ENCODE measurements at places on chromosomes 3 and 15.

- DNase-seq: no peak
Measured at GRCh38 chr3:19744047-19744446, 190.0 kb downstream of the EFHB start.

- no peak for DNase-seq
Measured at GRCh38 chr3:43525941-43526607, 95.7 kb downstream of the ANO10 start.

DNA sequence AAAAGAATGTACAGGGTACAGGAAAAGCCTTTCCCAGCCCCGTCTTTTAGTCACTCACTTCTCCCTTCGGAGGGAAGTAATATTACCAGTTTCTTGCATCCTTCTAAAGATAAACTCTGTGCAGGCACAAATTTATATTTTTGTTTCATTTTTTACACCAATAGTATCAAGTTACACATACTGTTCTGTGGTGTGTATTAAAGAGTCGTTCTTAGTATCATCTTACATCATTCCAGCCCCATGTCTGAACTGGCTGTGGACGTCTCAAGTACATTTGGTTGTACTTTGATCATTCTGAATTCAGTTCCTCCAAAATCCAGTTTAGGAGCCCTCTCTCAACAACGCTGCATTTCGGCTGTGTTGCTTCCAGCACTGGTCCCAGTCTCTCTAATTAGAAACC, 68.7 kb downstream of the LMLN start:
- no peak for DNase-seq

GRCh38 chr3:105837143-105837740, 31.6 kb downstream of the CBLB start:
- no peak for DNase-seq

GRCh38 chr3:156729460-156730179, 55.2 kb downstream of the TIPARP start:
- no peak for DNase-seq

DNA sequence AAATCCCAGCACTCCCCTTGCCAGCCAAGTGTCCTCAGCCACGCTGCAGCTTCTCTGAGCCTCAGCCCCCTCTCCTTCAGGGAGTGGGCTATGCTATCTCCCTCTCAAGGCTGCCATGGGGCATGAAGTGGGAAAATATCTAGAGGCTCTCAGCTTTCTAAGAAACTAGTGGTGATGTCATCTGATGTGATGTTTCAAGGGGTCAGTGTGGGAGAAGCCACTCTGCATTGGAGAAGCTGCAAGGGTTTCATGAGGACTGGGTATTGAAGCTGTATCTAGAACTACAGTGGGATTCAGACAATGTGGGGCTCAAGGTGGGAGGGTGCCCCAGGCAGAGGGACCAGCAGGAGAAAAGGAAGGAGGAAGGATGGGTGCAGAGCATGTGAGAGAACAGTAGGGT, 210.2 kb downstream of the TLE3 start:
- no peak for DNase-seq

DNA sequence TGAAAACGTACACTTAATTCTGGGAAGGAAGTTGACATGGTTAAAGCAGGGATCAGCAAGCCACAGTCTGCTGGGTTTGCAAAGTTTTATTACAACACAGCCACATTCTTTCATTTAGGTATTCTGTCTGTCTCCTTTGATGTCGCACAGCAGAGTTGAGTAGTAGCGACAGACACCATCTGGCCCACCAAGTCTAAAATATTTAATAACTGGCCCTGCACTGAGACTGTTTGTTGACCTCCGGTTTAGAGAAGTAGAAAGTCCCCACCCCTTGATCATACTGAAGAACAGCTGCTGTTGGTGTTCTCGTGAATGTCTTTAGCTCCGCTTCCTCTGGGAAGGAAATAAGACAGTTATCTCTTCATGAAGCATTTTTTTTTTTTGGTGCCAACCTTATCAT, 66.2 kb downstream of the MCTP2 start:
- DNase-seq: no peak

GRCh38 chr15:31856581-31856980, 173.7 kb upstream of the CHRNA7 start:
- DNase-seq: no peak

GRCh38 chr3:151751161-151751560, 17.4 kb downstream of the AADACL2 start:
- DNase-seq: no peak

DNA sequence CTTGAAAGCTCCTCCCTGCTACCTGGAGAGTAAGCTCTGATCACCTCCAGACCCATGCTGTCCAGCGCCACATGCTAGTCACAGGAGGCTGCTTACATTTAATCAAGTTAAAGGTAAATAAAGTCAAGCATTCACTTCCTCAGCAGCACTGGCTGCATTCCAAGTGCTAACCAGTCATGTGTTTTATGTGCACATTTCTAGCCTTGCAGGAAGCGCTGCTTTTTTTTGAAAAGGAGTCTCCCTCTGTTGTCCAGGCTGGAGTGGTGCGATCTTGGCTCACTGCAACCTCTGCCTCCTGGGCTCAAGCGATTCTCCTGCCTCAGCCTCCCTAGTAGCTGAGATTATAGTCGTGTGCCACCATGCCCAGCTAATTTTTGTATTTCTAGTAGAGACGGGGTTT, 279.2 kb downstream of the GABRG3 start:
- peak; percentile 17 for DNase-seq

DNA sequence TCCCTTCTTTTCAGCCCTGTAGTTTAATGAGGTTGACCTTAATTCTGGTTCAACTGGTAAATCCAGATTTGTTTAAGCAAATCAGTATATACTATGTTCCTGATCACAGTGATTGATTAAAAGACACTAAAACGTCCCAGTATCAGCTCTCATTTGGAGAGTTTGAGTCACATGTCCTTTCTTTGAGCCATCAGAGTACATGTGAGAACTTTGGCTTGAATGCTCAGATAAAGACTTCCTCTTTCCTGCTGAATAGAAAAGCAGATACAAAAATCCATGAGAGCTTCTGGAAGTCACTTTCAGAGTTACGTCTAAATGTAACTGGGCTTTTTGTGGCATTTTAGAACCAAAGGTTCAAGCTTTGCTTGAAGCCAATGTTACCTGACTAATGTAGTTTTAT, 341.8 kb upstream of the SATB1 start:
- DNase-seq: no peak

DNA sequence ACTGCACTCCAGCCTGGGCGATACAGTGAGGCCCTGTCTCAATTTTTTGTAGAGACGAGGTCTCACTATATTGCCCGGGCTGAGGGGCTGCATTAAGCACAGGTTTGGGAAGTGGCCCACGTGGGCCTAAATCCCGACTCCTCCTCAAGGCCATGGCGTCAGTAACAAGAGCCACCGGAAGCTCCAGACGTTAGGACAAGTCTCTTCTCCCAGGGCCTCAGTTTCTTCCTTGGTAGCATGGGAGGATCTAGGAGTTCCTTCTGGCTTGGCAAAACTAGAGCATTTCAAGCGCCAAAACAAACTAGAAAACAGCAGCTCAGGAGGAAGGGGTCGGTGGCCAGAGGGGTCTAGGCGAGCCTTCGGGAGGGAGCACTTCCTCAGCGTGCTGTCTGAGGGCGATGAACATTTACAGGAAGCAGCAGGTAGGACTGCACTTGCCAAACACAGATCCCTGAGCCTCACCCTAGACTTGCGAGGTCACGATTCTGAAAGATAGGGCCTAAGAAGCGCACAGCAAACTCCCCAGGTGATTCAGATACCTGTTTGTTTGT, 536 bp downstream of the SNAPC5 start:
- DNase-seq: no peak

DNA sequence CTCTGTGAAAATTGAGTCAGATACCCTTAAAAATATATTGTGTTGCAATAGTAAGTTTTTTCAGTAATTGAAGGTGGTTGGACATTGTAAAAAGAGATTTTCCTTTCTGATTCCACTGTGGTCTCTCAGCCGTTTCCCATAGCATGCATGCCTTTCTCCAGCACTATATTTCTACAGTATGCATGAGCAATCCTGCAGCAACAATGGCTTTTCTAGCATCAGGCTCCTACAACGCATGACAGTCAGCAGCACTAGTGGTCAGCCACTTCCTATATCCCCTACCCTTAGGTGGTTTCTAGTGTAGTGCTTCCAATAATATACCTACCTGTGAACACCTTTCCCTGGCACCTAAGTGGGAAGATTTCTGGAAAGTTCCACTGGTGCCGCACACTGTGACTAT, 55.4 kb upstream of the SNRPN start:
- DNase-seq: no peak

DNA sequence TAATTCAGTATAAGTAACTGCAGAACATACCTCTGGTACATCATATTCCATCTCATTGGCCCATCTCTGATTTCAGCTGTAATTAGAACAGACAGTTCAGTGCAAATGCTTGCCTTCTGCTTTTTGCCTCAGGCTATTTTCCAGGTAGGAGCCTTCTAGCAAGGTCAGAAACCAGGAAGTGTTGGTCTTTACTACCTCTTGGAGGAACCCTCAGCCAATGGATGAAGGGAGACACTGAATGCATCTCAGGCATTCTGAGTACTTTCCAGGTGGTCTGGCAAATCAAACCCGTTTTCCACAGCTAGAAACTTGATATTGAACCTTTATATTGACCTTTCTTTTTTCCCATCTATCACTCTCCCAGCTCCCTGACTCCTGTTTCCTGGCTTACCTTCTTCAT, 348.5 kb upstream of the SOX2 start:
- no peak for DNase-seq

DNA sequence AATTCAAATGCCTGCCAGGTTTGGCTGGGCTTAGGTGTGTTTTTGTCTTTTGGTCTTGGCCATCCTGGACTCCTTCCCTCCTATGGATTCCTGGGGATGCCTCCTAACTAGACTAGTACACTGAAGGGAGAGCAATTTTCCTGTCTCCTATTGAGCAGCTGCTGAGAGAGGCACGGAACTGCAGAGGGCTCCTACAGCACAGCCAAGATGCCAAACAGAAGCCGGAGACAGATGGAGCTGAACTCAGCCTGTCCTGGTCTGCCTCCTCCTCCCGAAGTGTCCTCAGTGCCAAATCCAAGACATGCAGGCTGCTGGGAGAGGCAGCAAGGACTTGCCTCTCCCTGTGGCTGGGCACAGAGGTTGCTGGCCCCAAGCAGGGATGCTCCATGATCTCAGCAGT, 256.6 kb upstream of the PROK2 start:
- no peak for DNase-seq

DNA sequence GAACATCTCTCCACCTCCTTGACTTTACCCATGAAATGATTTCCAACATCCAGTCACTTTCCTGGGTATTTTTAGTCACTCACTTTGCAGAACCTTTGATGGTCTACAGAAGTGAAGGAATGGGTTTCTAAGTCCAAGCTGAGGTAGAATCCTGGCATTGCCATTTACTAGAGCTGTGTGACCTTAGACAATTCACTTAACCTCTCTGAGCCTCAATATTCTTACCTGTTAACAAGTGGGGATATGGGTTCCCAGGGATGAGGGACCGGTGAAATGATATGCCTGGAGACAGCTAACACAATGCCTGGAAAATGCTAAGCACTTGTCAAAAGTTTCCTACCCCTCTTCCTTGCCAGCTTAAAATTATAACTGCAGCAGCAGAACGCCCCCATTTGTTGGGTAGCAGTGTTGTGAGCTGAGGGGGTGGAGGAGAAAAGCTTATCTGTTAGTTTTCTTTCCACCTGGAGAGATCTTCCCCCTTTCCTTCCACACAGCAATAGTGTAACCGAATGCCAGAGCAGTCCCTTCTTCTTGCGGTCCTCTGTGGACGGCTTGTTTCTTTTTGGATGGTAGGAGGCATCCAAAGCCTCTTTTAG, 319.2 kb upstream of the LRRFIP2 start:
- no peak for DNase-seq

- DNase-seq: no peak
Measured at GRCh38 chr3:77800893-77801292, 761.0 kb downstream of the ROBO2 start.

GRCh38 chr3:99625237-99625622, 13.2 kb upstream of the COL8A1 start:
- no peak for DNase-seq

DNA sequence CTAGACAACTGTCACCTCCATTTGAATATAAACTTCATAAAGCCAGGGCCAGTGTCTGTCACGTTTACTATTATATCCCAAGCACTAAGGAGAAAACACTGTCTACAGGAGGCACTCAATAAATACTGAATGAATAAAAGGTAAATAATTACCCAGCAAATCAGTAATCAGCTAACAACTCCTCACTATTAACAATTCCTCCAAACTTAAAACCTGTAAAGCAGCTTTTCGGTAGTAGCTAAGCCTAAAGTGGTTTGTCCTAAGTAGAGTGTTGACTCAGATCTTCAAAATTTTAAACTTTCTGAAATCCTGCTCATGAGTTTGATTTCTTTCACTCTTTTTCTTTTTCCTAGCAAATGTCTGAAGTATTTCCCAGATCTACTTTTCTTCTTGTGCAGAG, 39.9 kb downstream of the C3orf80 start:
- DNase-seq: peak; percentile 34

DNA sequence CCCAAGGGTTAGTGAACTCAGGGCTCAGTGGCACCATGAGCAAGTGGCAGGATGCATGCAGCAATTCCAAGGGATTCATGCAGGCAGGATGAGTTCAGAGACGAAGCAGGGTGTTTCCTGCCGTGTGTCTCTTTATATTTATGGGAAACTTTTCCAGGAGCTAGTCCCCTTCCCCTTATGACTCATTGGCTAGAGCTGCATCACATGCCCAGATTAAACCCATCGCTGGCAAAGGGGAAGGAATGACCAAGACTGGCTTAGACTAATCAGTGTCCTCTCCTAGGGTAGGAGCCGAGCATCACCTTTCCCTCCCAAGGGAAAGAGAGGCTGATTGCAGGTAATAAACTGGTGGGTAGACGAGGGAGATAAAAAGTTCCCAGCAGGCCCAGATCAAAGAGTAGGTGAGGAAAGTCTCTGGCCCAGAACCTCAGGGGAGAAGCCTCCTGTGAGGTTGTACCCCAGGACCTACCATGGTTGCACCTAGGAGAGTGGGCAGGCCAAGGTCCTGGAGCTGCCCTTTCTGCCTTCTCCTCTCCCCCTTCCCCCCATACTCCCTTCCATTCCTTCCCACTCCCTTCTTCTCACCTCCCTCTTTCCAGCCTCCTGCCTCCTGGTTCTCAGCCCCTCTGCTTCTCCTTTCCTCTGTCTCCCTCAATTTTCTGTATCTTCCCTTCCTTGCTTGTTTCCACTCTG, 67.8 kb upstream of the ITGA11 start:
- DNase-seq: no peak

DNA sequence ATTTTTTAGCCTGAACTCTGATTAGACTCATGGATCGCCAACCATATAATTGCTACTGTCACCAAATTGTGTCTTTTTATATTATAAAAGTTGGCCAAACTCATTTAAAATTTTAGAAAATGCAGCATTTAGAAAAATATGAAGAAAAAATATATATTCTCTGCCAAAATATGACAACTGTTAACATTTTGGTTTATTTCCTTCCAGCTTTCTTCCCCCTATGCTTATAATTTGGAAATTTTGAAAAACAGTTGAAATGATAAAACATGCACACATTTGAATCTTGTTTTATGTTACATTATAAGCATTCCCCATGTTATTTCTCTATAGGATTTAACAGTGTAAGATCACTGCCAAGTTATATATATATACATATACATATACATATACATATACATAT, 1112.8 kb downstream of the TUSC7 start:
- no peak for DNase-seq
